ENCODE measurements at places on chromosomes 1 and 21.

DNA sequence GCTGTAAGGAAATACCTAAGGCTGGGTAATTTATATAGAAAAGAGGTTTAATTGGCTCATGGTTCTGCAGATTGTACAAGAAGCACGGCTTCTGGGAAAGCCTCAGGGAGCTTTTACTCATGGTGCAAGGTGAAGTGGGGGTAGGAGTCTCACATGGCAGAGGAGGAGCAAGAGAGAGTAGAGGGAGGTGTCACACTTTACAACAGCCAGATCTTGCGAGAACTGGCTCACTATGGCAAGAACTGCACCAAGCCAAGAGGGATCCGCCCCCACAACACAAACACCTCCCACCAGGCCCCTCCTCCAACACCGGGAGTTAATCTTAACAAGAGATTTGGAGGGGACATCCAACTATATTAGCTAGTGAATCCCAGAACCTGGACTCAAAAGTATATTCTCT is 135.4 kb upstream of the SOD1 start:
- DNase-seq, result no peak

- no peak for DNase-seq
Observed at GRCh38 chr1:206524739-206525364, 17.5 kb downstream of the RASSF5 start.

DNA sequence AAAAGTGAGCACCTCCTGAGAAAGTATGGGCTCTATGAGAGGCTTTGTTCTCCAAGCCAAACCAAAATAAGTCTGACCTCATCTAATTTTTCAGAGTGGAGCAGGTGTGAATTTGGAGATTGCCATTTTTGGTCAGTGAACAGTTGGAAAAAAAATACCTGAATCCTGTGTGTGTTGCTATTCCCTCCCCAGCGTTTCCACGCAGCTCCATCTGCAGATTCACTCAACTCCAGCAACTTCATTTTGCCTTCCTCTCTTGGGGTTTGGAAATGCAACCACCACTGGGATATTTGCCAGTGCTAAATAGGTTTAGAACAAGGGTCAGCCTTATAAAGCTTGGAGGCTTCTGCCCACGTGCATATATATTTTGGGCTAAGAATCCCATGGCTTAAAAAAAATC is 11.2 kb downstream of the CASQ2 start:
- DNase-seq, result no peak

- DNase-seq, result no peak
Observed at GRCh38 chr1:10271869-10272268, 61.5 kb downstream of the KIF1B start.

GRCh38 chr1:237507005-237507404 is 383.7 kb downstream of the ZP4 start:
- DNase-seq, result no peak

DNA sequence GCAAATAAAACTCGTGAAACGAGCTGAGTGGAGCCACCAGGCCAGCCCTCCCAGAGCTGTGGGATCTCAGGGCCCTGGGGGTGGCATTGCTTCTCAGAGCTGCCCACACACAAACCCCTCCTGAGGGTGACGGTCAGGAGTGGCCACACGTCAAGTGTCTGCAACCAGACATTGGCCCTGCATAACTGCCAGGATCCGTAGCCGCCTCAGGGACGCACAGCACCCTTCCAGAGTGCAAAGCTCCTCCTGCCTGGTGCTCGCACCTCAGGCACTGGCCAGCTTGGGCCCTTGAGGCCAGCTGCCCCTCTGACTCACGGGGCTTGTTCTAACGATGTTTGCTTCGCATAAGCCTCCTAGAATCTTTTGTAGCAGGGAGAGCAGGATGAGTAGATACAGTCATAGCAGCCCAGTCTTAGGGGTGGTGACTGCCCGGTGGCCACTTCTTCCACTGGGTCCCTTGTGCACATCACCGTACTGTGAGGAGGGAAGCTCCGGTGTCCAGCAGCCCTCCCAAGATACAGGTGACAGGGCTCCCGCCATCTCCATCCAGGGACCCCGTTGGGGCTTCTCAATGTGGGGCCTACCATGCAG is 5.0 kb downstream of the WNT3A start:
- DNase-seq, result no peak

- DNase-seq, result no peak
Observed at GRCh38 chr1:184329245-184329953, 57.4 kb upstream of the C1orf21 start.

GRCh38 chr1:244834543-244835275 is 749 bp upstream of the COX20 start:
- DNase-seq, result peak; percentile 81

GRCh38 chr1:172745014-172745413 is 86.1 kb downstream of the FASLG start:
- peak; percentile 12 for DNase-seq

- DNase-seq, result no peak
Observed at GRCh38 chr21:45327441-45328197, 39.9 kb upstream of the POFUT2 start.

GRCh38 chr1:9121496-9122409 is 7.1 kb downstream of the GPR157 start:
- no peak for DNase-seq

DNA sequence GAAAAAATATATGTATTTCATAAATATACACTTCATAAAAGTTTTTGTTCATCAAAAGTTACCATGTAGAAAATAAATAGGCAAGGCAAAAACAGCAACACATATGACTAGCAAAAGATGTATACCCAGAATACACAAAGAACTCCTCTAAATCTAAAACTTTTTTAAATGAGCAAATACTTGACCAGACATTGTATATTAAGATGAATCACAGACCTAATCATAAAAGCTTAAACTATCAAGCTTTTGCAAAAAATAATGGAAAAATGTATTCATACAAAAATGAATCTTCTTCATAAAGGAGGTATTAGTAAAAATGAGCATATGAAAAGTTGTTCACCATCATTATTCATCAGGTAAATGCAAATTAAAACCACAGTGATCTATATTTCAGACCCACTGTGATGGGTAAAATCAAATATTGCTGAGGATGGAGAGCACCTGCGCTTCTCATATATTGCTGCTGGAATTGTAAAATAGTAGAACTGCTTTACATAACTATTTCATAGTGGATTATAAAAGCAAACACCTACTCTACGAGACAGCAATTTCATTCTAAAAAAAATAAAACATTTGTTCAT is 78.3 kb upstream of the RGS1 start:
- DNase-seq, result no peak

DNA sequence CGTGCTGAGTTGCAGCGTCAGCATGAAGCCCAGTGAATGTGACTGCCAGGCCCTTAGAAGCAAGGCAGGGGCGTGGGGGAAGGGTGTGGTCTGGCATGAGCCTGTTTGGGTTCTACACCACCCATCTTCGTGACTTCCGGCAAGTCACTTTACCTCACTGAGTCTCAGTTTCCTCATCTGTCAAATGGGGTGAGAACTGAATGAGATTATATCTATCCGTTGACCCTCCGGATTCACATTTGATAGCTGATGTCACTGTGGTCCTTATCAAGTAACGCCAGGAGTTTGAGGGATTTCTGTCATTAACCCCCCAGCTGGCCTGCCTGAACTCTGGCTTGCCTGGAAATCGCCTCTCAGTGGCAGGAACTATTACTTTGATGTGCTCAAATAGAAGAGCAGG is 15.6 kb downstream of the MRPL37 start:
- no peak for DNase-seq

DNA sequence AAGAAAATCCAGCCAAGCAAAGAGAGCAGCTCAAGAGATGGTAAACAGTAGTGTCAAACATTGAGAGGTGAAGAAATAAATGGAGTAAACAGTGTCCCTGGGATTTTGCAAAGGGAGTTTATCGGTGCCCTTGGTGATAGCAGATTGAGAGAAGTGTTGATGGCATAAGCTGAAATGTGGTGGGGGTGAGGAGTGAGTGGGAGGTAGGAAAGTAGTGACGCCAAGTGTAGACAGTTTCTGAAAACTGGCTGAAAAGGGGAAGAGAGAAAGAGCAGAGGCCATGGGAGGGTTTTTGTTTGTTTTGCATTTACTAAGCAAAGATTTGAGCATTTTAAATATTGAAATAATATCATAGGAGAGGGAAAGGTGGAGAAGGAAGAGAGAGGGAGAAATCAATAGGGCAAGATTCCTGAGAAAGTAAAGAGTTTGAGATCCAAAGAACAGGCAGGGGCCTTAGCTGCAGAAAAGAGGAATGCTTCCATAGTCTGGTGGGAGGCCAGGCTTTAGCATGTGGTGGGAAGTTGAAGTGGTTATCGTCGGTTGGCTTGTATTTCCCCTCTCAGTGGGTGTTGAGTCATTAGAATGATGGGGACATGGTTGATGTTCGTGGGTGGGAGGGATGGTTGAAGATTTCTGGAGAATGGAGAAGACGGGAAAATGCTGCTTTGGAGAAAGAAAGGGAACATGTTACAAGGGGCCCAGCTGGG is 26.8 kb upstream of the RASAL2 start:
- DNase-seq, result no peak

GRCh38 chr1:48214820-48215219 is 7.7 kb upstream of the SLC5A9 start:
- no peak for DNase-seq

- DNase-seq, result no peak
Observed at GRCh38 chr1:8358241-8358896, 40.5 kb downstream of the SLC45A1 start.

GRCh38 chr1:63799307-63799706 is 25.5 kb downstream of the ROR1 start:
- DNase-seq, result no peak

- DNase-seq, result no peak
Observed at GRCh38 chr1:209621741-209622655, 30.2 kb downstream of the LAMB3 start.
